ENCODE measurements at places on chromosomes 6 and 20.

DNA sequence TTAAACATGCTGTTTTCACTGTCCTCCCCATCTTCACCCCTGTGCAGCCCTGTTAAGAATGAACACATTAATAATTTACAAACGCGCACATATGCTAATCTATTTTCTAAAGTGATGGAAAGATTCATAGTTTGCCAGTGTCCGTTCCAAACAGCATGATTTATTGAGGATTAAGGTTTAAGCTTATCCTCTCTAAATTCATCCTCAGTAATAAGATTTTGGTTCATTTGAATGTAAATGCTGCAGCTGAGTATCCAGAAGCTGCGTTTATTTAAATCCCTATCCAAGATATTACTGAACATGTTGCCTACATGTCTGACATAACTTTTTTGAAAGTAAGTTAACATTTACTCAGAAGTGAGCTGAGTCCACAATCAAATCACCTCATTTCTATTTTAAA, 42.8 kb upstream of the FAM135A start:
- DNase-seq = no peak

GRCh38 chr6:53982366-53983050, 128.7 kb upstream of the MLIP start:
- DNase-seq = no peak

DNA sequence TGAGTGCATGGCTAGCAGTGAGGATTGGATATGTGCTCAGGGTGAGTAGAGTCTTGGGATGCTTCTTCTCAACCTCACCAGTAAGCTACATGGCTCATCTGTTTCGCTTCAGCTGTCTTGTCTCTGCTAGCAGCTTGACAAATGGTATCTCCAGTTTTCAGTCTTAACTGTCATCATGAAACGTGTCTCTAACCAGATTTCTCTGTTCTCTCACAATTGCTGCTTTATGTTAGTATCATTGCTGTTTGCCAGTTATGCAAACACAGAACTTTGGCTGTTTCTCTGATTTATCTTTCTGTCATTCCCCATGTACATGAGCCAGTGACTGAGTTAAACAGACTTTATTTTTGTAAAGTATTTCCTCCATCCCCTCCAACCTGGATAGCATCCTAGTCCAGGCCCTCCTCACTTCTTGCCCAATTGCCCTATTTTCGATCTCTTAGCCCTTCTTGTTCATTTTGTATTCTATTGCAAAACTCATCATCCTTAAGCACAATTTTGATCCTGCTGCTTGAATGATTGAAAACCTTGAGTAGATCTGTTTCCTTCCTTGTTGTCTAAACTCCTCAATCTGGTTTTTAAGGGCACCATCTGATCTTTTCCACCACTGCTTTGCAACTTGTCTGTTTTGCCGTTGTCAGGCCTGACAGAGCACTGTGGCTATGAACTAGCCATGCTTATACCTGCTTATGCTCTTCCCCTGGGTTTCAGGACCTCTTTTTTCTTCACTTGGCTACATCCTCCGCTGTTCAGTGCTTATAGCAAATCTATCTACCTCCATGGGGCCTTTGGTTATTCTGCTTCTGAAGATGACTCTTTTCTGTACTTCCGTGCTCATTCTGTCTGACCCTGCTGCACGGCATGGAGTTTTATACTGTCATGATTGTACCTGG, 37.7 kb upstream of the ADIG start:
- no peak for DNase-seq

DNA sequence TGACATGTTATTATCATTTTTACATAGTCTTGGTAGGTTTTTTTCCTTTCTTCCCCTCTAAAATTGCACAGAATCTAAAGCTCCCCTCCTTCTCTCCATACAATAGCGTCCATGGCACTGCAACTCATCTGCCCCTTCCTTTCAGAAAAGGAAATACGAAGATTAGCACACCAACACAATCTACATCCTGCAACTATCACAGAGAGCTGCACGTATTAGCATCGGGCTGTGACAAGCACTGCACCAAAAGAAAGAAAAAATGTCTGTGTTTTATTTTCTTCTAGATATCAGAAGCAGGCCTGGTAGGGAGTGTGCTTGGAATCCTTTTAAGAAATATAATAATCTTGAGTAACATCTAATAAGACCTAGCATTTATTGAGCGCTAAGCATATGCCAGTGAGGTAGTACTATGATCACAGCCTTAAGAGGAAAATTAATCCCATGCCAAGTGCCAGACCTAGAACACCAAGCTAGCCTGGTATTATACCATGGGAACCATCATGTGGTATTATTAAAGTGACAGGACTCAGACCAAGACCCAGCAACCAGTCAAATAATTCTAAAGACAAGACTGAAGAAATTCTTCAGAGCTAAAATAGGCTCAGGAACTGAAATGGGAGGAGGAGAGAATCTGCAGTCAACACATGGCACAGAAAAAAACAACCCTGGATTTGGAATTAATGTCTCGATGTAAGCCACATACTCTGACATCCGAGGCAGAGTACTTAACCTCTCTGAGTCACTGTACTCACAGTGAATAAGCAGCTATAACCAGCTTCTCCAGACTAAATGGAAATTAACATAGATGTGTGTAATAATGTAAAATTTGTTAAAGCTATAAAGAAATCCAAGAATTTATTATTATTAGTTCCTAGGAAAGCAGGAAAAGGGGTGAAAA, 124.3 kb downstream of the IPCEF1 start:
- DNase-seq = peak; percentile 26

- DNase-seq = no peak
Observed at GRCh38 chr6:36660771-36661471, 17.6 kb upstream of the CDKN1A start.

- peak; percentile 25 for DNase-seq
Observed at GRCh38 chr6:83884523-83884922, 25.0 kb downstream of the CYB5R4 start.

- no peak for DNase-seq
Observed at GRCh38 chr6:22447249-22448196, 121.8 kb upstream of the HDGFL1 start.

DNA sequence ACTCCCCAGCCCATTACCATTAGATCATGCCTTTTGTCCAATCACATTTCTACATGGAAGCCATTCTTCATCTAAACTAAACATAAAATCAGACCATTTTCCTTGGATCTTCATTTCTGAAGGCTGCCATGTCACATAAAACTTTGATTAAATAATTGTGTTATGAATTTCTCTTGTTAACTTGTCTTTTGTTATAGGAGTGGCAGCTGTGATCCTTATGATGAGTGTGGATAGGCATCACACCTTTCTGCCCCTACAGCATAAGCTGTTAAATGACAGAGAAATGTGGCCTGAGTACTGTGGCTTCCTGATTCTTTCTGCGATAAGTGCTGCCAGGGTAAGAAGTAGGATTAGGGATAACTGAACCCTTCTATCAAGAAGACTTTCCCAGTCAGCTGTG, 247.1 kb upstream of the MOCS1 start:
- no peak for DNase-seq

- DNase-seq = no peak
Observed at GRCh38 chr6:47400581-47400980, 77.0 kb upstream of the CD2AP start.

GRCh38 chr6:53014063-53014462, 19.0 kb upstream of the GSTA4 start:
- DNase-seq = no peak

GRCh38 chr6:5736016-5736738, 270.5 kb downstream of the NRN1 start:
- DNase-seq = no peak

- no peak for DNase-seq
Observed at GRCh38 chr20:38270869-38271605, 10.5 kb upstream of the KIAA1755 start.

DNA sequence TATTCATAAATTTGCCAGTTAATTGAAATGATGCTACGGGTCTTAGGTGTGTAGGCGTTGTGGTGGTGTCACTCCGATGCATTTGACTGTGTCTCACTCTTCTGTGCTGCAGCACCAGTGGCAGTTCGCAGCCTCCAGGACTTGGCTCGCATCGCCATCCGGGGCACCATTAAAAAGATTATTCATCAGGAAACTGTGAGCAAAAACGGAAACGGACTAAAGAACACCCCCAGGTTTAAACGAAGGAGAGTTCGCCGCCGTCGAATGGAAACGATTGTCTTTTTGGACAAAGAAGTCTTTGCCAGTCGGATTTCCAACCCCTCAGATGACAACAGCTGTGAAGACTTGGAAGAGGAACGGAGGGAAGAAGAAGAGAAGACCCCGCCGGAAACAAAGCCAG, 17.6 kb downstream of the PCMTD2 start:
- DNase-seq = no peak

GRCh38 chr6:118935331-118935668, 341 bp upstream of the MCM9 start:
- no peak for DNase-seq

DNA sequence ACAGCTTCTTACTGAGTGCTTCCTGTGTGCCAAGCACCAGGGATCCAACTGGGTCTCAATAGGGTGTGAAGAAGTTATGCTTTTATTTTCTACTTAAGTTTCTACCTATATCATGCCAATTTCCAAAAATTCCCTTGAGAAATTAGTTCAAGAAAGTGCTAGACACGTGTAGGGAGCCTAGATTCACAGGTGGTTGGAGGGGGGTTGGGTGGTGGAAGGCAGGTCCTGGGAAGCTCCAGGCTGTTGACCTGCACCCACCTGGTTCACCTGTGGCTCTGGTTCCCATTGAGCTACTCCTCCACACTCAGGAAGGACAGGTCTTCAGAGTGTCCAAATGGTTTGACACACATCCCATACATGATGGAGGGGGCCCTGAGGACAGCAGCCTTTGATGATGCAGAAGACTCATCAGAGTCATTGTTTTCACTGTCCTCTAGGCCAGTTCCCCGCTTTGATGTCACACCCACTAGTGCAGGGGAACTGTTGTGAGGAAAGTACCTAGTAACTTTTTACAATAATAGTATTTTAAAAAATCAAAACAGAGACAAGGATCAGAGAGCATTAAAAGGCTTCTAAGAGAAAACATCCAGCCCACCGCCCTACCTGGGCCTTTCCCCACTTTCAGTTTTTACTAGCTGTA, 39.8 kb upstream of the MYL9 start:
- no peak for DNase-seq

- no peak for DNase-seq
Observed at GRCh38 chr6:4687989-4688947, 87.9 kb upstream of the CDYL start.

DNA sequence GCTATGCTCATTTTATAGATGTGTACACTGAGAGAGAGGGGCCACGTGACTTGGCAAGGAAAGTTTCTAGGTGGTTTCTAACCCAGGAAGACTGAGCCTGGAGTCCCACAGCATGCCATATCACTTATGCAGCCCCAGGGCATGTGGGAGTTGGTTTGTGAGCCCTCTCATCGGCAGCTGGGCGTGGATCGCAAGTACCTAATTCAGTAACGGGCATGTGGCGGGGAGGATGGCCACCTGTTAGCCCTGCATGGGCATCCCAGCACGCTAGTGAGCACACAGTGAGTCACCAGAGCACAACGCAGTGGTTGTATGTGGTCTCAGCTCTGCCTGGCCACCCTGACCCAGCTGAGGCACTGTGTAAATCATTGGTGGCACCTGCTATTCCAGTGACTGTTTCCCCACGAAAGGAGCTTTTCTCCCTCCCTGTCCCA, 88.3 kb downstream of the NINL start:
- no peak for DNase-seq

- DNase-seq = no peak
Observed at GRCh38 chr20:57434390-57434700, 43.1 kb downstream of the RBM38 start.
